ENCODE measurements at places on chromosomes 4 and X.

DNA sequence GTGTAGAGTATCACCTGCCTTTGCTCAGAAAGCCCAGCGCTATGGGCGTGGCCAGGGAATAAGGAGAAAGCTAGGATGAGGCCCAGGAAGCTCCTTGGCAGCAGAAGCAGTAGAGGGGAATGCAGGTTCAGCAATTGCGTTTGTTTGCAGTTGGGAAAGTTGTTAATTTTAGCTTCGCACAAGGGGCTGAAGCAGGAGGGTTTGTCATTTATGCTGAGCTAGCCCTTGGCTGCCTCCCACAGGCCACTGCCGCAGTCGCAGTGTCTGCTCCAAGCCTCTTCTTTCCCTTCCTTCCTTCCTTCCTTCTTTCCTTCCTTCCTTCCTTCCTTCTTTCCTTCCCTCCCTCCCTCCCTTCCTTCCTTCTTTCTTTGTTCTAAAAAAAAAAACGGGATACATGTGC lies 21.5 kb downstream of the FRMPD3 start:
- DNase-seq, result no peak

DNA sequence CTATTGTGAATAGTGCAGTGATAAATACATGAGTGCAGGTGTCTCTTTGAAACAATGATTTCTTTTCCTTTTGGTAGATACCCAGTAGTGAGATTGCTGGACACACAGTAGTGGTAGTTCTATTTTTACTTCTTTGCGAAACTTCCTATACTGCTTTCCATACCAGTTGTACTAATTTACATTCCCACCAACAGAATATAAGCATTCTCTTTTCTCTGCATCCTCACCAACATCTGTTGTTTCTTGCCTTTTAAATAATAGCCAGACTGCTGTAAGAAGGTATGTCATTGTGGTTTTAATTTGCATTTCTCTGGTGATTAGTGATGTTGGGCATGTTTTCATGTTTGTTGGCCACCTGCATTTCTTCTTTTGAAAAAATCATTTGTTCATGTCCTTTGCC lies 105.9 kb downstream of the COL4A6 start:
- DNase-seq, result no peak

GRCh38 chr4:179624768-179625181 lies 2182.5 kb upstream of the AGA start:
- no peak for DNase-seq

DNA sequence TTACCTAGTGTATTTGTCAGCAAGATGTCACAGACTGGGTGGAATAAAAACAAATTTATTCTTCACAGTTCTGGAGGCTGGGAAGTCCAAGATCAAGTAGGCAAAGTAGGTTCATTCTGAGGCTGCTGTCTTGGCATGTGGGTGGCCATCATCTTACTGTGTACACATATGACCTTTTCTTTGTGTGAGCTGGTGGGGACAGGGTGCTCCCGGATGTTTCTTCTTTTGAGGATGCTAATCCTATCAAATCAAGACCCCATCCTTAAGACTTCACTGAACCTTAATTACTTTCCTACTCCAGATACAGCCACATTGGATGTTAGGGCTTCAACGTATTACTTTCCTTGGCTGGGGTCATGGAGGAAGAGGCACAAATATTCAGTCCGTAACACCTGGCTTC lies 74.0 kb downstream of the TLL1 start:
- DNase-seq, result no peak

- DNase-seq, result no peak
Observed at GRCh38 chr4:118680808-118681207, 4.4 kb upstream of the METTL14 start.

DNA sequence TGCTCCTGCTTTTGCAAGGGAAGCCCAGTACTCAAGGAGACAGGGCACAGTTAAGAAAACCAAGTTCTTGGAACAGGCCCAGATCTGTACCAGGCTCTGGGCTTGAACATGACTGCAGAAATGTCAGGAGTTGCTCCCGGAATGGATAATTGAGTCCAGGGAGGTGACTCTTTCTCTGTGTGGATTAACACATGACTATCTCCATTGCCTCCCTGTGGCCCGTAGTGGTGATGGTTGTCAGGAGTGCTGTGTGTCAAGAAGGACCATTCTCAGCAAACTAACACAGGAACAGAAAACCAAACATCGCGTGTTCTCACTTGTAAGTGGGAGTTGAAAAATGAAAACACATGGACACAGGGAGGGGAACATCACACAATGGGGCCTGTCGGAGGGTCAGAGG lies 39.9 kb downstream of the CCKAR start:
- no peak for DNase-seq

GRCh38 chr4:8209181-8209874 lies 10.2 kb downstream of the SH3TC1 start:
- no peak for DNase-seq

GRCh38 chr4:71602289-71602900 lies 181.5 kb downstream of the GC start:
- no peak for DNase-seq

- no peak for DNase-seq
Observed at GRCh38 chr4:25485104-25485503, 108.0 kb downstream of the ANAPC4 start.

DNA sequence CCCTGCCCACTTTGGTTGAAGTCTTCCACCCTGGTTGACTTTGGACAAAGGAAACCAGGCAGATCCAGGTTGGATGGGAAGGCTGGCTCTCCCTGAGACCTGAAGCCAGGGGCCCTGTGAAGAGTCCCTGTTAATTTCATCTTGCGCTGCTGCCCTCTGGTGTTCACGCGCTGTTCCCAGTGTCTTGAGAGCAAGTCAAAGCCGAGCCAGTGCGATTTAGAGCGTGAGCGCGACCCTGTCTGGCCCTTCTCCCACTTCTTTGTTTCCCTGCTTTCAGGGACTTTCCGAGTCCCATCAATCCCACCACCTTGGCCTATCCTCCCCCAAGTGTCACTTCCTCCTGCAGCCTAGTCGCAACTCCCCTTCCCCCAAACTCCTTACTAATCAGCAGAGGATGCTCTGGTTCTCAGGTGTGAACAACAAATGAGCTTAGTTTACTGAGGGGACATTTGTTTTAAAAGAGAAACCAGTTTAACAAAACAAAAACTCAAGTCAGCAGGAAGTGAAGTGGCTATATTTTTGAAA lies 25.8 kb upstream of the CHRNA9 start:
- peak; percentile 89 for DNase-seq

DNA sequence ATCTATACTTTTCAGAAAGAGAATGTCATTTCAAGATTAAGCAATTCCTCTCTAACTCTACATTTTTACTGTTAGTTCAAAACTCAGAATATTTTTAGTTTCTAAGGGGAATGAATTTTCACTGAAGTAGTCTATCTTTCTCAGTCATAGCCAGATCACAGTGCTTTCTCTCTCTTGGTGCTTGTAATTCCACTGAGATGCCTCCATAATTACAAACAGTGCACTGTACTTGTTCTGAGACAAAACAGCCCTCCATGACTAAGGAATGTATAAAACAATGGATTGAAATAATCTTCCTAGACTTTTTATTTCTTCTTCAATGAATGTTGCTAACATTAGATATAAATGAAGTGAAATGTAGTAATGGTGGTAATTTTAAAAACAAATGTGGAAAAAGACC lies 603.2 kb upstream of the FAM241A start:
- DNase-seq, result no peak

GRCh38 chr4:76256032-76256431 lies 4.5 kb downstream of the FAM47E start:
- DNase-seq, result no peak

GRCh38 chr4:176377780-176378179 lies 58.0 kb downstream of the SPCS3 start:
- DNase-seq, result no peak

- DNase-seq, result no peak
Observed at GRCh38 chr4:118676128-118676527, 9.1 kb upstream of the METTL14 start.

- DNase-seq, result peak; percentile 4
Observed at GRCh38 chrX:13428053-13428786, 108.4 kb upstream of the ATXN3L start.

GRCh38 chr4:27027428-27027827 lies 166.8 kb downstream of the STIM2 start:
- DNase-seq, result no peak

- DNase-seq, result no peak
Observed at GRCh38 chr4:2813446-2814405, 20.8 kb downstream of the SH3BP2 start.

GRCh38 chrX:79065696-79066095 lies 78.8 kb upstream of the GPR174 start:
- DNase-seq, result no peak

GRCh38 chr4:101419336-101420135 lies 72.2 kb upstream of the PPP3CA start:
- no peak for DNase-seq

DNA sequence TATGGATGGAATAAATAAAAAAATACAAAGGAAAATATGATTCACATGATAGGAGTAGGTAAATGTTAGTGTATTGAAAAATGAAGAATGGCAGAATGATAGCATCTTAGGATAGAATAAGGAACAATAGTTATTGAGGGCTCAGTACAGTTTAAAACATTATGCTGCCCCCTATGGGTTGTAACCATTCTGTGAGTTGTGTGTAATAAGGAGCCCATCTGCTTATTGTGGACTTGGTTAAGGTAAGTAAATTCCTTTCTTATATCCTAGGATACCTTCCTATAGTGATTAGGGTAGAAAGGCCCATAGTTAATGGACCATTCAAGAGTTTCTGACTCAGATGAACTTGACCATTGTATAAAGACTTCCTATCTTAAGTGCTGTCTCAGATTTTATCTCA lies 195.8 kb downstream of the PDHA2 start:
- DNase-seq, result no peak

GRCh38 chr4:135319685-135320084 lies 1118.1 kb upstream of the PABPC4L start:
- DNase-seq, result no peak

DNA sequence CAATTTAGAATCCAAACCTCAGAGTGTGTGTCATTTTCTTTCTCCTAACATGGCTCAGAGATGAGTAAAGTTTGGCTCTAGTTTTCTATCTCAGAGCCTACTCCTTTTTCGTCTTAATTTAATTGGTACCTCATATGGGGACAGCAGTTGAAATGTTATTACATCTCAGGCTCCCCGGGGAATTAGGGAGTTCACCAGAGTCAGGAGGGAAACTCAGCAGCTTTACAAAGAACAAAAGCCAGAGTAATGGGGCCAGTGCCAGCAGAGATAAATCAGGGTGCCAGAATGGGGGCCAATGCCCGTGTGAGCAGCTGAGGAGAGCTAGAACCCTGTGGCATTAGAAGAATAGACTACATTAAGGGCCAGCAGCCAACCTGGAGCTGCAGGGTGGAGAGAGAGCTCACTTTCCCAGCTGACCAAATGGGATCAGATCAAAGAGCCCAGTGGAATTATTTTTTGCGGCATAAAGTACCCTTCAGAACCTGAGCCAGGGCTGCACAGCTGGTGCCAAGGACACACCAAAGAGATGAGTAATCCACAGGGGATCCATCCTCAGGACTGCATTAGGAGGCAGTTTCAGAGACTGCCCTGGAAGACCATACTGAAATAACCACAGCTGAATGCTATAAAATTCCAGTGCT lies 207.1 kb upstream of the DKK2 start:
- DNase-seq, result no peak

DNA sequence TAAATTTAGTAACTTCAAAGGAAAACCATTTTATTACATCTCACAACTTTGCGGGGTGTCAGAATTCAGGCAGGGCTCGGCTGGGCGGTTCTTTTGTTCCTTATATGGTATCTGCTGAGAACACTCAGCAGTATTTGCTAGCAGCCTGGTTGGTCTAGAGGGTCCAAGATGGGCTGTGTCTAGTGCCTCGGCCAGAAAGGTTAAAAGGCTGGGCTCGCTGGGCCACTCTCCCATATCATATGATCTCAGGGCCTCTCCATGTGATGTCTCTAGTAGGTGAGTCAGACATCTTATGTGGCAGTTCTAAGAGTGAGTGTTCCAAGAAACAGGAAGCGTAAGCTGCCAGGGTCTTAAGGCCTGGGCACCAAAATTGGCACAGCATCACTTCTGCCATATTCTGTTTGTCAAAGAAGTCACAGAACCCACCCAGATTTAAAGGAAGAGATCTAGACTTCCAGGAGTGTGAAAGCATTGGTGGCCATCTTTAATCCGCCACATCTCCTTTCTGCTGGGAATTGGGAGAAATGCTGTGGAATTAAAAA lies 100.9 kb upstream of the ATP6AP2 start:
- no peak for DNase-seq

- no peak for DNase-seq
Observed at GRCh38 chr4:7196288-7196651, 3.9 kb downstream of the SORCS2 start.

DNA sequence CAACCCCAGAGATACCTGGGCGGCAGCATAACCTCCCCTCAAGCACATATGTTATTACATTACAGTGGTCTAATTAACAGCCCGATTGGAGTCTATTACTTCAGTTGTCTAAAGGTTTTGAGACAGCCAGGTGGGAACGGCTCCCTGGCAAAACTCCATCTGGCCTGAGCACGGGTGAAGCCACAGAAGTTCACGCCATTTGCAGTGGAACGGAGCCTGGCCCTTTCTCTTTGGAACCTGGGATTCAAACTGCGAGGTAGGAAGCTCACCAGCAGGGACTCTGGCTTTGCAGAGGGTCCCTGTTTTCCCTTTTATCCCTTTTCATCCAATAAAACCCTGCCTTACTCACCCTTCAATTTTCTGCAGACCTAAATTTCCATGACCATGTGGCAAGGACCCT lies 45.9 kb upstream of the NEIL3 start:
- DNase-seq, result no peak

DNA sequence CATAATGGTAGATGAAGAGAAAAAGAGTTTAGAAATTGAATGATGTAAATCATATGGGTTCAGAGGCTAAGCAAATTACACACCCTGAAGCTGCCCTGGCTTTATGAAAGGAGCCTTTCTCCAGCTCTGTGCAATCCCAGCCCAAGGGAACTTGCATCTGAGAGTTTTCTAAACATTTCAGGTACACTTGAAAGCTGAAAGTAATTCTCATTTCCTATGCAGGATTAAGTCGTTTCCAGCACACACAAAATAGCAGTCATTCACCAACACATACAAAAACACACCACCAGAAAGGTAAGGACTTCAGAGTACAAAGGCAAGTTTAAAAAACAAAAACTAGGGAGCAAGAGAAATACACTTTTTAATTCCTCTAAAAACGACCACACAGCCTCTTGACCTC lies 1.7 kb downstream of the PDGFC start:
- DNase-seq, result no peak

DNA sequence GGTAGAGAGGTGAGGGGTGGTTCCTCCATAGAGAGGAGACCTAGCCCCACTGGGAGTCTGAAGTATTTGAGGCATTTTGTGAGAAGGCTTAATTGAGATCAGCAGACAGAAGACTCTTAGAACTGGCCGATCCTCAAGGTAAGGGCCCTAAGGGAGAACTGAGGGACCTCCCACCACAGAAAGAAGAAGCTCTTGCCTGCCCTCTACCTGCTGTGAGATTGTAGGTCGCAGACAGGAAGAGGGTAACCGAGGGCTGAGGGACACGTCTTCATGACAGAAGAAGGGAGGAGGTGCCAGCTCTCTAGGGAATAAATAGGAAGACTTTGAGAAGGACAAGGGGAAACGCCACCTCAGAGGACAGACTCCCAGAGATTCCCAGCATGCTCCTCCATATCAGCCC lies 24.1 kb upstream of the MAGEC1 start:
- no peak for DNase-seq
